WERI-Rb-1 (cell line): ENCODE measurements at places on chromosomes 16 and 17.
A peak's percentile ranks its signal among the peaks of the same experiment; 100 is the strongest.

- DNase-seq = no peak
Measured at GRCh38 chr16:89063768-89064320, 29.8 kb upstream of the ACSF3 start.

DNA sequence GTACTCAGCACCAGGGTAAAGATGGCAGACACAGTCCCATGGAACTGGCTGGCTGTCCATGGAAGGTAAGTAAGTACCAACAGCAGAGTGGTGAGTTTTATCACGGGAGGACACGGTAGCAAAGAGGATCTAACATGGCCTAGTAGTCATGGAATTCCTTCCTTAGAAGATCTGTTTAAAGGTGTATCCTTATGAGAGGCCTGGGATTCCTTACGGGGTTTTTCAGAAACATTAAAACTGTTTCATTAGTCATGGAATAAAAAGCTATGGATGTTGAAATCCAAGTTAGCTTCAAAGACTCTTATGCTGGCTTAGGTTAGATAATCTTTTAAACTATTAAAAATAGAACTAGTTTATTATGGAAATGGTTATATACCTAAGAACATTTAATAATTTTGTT is 7.4 kb downstream of the FTO start:
- DNase-seq = no peak

DNA sequence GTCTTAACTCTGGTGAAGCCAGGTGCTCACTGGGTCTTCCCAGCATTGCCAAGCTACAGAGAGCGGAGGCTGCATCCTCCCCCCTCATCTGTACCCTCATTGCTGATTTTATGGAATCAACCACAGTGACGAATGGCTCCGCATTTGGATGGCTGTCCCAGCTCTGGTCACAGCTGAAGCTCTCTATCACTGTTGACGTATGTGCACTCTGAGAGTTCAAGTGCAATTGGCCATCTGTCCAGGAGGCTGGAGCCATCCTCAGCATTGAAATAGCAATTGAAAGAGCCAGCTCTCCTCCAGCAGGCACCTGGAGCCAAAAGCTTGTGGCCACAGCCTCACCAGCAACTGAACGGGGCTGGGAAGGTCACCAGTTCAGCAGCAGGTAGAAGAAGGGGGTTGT is 494.1 kb downstream of the TMEM114 start:
- DNase-seq = peak; percentile 38

GRCh38 chr17:72466199-72466598 is 345.4 kb downstream of the SOX9 start:
- no peak for DNase-seq

GRCh38 chr17:71976011-71976649 is 144.7 kb upstream of the SOX9 start:
- DNase-seq = no peak

GRCh38 chr16:25893332-25893731 is 201.6 kb downstream of the HS3ST4 start:
- DNase-seq = no peak
